ENCODE measurements at places on chromosomes 11 and 22. TPM values are rescaled to one million over a fixed set of nuclear protein-coding genes. Genes with fewer than 3 reads are reported as not detected.

DNA sequence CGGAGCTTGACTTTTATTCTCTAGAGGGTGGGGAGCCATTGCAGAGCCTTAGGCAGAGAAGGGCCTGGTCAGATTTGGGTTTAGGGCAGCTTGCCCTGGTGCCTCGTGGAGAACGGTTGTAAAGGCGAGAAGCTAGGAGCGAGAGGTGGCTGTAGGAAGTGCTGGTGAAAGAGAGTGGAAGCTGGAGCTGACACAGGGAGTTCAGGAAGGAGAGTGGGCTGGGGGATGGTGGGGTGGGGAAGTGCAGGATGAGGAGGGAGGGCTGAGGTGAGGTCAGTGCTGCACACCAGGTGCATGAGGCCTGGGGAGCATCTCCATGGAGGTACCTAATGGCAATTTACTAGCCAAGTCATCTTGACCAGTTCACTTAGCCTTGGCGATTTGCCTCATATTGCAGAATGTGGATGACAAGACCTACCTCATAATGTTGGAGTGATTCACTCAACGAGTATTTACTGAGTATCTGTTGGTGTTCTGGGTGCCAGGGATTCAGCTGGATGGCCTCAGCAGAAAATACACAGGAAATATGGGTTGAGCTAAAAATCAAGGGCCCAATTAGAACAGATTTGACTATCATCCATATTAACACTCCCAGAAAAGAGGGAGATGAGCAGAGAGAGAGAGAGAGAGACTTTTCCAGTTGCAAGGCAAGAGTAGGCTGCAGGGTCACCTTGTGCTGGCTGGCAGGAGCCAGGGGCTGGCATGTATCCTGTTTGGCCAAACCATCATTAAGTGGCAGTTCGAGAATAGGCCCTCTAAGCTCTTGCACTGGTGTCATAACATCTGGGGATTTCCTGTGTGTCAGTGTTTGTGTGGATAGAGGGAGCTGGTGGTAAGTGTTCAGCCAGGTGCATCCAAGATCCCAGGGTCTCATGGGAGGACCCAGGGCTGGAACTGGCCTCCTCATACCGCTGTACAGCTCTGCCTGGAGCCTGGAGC, 44.4 kb upstream of the CLDN5 start:
- peak; percentile 6 for ATAC-seq

DNA sequence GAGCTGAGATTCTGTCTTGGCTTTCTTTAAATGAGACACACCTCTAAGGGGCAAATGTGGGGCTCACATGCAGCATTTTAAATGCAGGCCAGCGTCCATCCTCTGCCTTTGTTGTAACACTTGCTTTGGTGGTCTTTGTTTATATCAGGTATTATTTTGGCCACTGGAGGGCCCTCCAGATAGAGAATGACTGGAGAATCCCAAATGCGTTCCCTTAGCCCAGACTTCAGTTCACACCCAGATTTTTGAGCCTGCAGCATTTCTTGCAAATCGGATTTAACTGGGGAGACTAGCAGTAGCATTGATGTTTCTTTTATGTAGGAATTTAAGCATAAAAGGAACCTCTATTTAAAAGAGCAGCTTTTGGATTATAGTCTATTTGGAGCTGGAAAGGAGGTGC, 200.2 kb upstream of the SORL1-AS1 start:
- ATAC-seq, result no peak

DNA sequence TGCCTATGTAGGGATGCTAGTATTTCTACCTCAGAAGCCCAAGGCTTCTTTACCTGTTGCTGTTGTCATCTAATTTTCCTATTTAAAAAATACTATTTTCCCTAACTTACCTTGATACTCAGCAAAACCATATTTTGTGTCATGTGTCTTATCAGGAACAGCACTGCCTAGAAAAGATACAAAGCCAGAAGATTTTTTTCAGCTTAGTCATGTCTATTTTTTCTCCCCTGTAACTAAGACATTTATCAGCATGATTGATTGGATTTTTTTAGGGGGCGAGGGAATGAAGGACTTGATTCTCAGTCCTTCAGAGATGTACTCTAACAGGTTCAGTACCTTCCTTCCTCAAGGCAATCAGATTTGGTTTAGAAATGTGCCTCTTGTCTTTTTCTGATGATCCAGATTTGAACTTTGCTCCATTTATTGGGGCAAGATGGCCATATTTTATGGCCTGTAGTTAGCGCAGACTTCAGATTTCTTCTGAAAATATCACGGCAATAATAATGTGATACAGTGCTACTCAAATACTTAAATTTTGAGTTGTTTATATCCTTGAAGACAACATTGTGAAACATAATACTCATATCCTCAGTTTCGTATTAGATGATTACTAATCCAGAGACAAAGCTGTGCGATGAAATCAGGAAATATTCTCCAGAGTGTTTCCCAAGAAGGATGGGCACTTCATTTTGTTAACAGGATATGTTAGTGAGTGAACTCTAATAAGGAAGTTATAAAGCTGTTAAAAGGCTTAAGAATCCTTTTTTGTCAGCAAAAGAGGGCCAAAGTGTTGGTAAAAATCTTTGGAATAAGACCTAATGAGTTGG, 3.8 kb upstream of the PIK3IP1 start:
- peak; percentile 34 for ATAC-seq

- ATAC-seq, result no peak
Observed at GRCh38 chr11:65292890-65293289, 21.8 kb upstream of the CDC42EP2 start.

- no peak for ATAC-seq
Observed at GRCh38 chr11:104588970-104589369, 309.3 kb downstream of the CASP12 start.

DNA sequence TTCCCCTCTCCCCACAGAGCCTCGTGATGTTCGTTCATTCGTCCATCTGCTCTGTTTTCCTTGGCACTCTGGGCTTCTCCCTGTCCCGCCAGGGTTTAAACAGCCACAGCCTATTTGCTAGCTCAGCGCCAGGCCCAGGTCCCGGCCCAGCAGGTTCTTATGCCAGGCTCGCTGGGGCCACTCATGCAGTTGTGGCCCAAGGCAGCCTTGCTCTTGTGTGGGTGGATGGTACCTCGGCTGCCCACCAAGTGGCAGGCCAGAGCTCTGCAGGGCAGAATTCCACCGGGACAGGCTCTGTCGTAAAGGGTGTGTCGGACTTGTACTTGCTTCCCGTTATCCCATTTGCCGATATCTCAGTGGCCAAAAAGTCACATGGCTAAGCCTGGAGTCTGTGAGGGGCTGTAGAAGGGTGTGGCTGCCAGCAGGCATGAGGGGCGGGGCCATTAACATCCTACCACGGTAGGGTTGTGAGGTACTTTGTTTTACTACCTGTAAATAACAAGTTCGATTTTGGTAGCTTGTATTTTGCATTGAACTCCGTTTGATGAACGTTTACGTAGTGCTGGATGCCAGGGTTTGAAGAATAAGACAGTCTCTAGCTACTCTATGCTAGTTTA, 7.9 kb downstream of the FAM118A start:
- peak; percentile 63 for ATAC-seq

GRCh38 chr11:45365961-45366618, 79.9 kb upstream of the SYT13 start:
- no peak for ATAC-seq

DNA sequence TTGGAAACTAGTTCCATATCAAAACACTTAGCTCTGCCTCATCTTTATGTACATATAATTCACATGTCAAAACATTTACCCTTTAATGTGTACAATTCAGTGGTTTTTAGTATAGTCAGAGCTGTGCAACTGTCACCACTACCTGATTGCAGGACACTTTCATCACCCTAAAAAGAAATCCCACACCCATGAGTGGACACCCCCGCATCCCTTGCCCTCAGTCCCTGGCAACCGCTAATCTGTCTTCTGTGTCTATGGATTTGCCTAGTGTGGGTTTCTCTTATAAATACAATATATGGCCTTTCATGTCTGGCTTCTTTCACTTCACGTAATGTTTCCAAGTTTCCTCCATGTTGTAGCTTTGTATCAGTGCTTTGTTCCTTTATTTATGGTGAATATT, 8.6 kb upstream of the EMID1 start:
- no peak for ATAC-seq

DCHS1 gene
- total RNA-seq, result 1.4 TPM

BIRC3 gene
- 2.2 TPM for total RNA-seq

XKR3 gene
- total RNA-seq, result not detected
